Testis (tissue), 5 donors: ENCODE measurements at places on chromosomes 3 and 15. TPM values are rescaled to one million over a fixed set of nuclear protein-coding genes. Genes with fewer than 3 reads are reported as not detected.

Gene GHRL
- 0.87 TPM for total RNA-seq

Gene PSTPIP1
- total RNA-seq: 5.0 TPM

Gene GRAMD2A
- total RNA-seq: 1.4 TPM

Gene PLCB2
- 9.7 TPM for total RNA-seq
